Dermis blood vessel endothelial cell (primary cell): ENCODE measurements at places on chromosomes 16 and 17.

- no peak for DNase-seq
Observed at GRCh38 chr16:19437280-19437679, 19.6 kb downstream of the TMC5 start.

- no peak for DNase-seq
Observed at GRCh38 chr17:55768936-55769624, 18.2 kb downstream of the PCTP start.

DNA sequence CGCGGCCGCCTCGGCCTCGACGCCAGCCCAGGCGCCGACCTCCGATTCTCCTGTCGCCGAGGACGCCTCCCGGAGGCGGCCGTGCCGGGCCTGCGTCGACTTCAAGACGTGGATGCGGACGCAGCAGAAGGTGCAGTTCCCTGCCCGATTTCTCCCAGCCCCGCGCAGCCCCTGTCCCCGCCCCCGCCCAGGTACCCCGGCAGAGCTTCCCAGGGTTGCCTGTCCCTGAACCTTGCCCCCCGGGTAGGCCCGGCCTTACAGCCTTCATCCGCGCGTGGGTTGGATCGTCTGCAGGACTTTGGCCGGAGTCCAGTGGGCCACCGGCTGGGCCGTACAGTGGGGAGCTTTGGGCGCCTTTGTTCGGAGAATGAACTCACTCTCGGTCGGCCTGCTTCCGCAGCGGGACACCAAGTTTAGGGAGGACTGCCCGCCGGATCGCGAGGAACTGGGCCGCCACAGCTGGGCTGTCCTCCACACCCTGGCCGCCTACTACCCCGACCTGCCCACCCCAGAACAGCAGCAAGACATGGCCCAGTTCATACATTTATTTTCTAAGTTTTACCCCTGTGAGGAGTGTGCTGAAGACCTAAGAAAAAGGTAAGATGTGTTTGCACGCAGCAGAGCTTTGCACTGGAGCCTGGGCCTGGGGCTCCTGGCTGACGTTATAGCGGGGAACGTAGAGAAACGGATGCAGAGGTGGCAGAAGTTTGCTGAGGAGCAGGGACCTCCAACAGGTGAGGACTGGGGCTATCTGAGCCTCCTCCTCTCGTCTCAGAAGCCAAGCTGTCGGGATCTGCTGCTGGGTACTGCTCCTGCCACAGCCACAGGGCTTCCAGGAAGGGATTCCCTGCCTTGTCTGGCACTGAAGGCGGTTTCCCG lies 593 bp downstream of the GFER start:
- DNase-seq, result no peak

GRCh38 chr16:48561960-48562393 lies 48.0 kb downstream of the N4BP1 start:
- DNase-seq, result peak; percentile 78

DNA sequence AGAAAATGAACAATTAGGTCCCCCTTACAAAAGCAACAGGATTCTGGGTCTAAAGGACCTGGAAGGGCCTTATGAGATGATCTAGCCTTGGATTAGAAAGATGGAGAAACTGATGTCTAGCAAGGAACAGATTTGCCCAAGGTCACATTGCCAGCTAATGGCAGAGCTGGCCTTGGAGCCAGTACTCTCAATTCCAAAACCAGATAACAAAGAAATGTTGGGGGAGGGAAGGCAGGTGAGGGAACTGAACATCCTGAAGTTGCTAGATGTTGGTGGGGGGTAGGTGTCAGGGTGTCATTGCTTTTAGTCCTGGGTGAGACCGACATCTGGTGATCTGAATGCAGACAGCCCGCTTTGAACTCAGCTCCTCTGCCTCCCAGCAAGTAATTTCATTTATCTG lies 11.3 kb upstream of the ZNF423 start:
- DNase-seq, result no peak

- DNase-seq, result peak; percentile 47
Observed at GRCh38 chr16:22075043-22075757, 17.1 kb upstream of the VWA3A start.

- no peak for DNase-seq
Observed at GRCh38 chr17:76740329-76741118, 2.6 kb downstream of the MFSD11 start.

- DNase-seq, result no peak
Observed at GRCh38 chr16:46549477-46549876, 71.7 kb downstream of the SHCBP1 start.

DNA sequence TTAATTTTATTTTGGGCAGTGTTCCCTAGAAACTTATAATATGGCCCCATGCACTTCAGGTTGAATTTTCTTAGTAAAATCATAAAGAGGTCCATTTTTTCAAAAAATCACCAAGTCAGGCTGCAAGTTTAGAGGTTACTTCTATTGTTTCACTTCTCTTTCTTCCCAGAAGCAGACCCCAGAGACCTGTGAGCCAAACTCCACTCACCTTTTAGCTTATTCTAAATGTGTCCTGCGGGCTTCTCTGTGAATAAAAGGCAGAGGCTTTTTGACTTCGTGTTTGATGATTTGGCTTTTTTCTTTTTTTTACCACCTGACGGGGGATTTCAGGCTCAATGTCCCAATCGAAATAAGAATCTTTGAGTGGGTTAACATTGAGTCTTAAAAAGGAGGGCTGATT lies 7.4 kb downstream of the PRKCB start:
- DNase-seq, result no peak

DNA sequence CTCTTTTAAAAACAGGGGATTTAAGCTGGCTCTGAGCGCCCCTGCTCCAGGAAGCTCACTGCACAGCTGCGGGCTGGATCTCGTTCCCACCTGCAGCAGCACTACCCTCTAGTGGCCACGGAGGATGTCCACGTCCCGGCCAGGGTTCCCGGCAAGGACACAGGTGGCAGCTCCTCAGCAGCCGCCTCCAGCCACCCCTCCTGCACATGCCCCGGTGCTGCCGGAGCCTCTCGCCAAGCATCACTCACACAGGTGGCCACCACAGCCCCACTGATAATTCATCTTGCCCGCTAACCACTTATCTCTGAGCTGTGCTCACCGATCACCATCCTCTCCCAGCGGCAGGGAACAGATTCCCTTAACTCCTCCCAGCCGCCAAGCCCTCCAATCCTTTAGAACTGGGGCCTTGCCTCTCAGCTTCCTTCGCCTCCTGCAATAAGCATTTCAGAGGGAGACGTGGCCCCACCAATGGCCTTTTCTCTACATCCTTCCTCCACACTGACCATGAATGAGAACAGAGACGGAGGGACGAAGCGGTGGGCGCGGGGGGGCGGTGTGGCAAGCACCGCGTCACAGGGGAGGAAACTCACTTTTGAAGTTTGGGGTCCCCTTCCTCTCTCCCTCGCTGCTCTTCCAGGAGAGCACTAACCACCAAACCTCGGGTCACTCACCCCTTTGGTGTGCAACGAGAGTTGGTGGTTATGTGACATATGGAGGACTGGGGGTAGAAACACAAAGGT lies 222.1 kb downstream of the RBFOX3 start:
- peak; percentile 71 for DNase-seq

DNA sequence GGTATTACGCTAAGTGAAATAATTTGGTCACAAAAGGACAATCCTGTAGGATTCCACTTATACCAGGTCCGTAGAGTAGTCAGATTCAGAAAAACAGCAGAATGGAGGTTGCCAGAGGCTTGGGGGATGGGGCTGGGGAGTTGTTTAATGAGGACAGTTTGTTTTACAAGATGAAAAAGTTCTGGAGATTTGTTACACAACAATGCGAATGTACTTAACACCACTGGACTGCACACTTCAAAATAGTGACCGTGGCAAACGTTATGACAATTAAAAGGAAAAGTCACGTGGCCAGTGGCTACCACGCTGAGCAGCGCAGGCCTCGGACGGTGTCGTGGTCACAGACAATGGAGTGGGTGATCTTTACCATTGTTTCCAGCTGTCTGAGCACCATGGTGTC lies 338.1 kb downstream of the SEC14L1 start:
- DNase-seq, result no peak

DNA sequence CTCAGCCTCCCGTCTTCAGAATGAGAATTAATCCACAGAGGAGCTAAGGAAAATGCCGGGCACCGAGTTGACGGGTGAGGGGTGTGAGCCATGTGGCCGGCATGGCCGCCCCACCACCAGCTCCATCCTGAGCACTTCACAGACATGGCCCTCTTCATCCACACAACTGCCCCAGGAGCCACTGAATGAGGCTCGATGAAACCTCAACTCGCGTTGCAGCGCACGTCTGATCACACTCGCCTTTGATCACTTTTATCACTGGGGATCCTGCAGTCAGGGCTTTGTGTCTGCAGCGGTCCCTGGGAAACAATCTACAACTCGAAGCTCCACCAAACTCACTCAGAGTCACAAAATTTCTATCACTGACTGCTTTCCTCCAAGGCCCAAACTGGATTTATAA lies 46.7 kb upstream of the CDR2 start:
- DNase-seq, result no peak

DNA sequence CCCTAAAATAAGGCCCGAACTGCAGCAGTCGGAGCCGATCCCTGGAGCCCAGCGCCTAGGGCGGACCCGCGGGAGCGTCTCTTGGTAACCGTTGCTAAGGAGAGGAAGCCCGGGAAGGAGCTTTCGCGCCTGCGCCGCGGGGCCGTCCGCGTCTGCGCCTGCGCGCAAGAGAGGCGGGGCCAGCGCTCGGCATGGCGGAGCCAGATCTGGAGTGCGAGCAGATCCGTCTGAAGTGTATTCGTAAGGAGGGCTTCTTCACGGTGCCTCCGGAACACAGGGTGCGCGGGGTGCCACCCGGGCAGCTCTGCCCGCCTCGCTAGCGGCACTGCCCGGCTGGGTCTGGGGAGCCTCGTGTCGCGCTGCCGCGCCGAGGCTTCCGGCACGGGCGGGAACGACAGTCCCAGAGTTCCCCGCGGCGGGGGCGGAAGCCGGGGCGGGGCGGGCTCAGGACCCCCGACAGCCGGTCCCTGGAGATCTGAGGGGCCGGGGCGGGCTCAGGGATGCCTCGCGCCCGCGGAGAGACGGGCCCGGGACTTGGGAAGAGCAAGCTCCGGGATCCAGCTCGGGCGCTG lies at the start of gene CDK10:
TSS of gene CDK10 (plus strand) at position 170 of the 572 bp plus-strand sequence. CDS start at position 192, 22 bp downstream.
- DNase-seq, result peak; percentile 92

GRCh38 chr16:59758848-59759247 lies 1024.7 kb upstream of the GOT2 start:
- DNase-seq, result no peak

GRCh38 chr16:17365211-17365541 lies 105.6 kb downstream of the XYLT1 start:
- DNase-seq, result no peak

GRCh38 chr16:71627731-71628181 lies 1.8 kb downstream of the MARVELD3 start:
- no peak for DNase-seq

- DNase-seq, result peak; percentile 59
Observed at GRCh38 chr17:27533874-27534815, 77.9 kb downstream of the KSR1 start.

DNA sequence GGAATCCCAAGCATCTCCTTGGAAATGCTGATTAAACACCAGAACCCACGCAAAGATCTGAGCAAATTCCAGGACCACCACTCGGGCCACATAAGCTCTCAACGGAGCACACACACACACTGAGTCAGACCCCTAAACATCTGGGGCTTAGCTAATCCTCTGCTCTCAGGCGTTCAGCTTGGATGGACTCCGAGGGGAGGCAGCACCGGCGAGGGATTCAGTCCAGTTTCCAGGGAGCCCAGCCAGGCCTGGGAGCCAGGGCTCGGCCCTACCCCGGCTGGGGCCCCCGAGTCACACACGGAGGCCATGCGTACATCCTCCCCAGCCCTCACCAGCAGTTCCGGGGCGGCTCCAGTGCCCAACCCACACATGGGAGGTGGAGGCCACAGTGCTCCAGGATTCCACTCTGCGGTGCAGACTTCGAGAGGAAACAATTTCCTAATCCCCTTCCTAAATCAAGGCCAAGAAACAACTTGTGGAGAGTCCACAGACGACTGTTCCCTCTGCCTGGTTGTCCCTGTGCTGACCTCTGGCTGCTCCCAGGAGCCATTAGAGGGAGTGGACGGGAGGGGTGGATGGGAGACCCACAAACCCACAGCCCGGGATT lies 70.5 kb downstream of the GAS7 start:
- DNase-seq, result no peak

GRCh38 chr17:71869841-71870545 lies 250.8 kb upstream of the SOX9 start:
- DNase-seq, result no peak

GRCh38 chr17:28841901-28842281 lies 699 bp downstream of the FAM222B start:
- DNase-seq, result peak; percentile 39
